ENCODE measurements at places on chromosomes 4 and X. TPM values are rescaled to one million over a fixed set of nuclear protein-coding genes. Genes with fewer than 3 reads are reported as not detected.

GRCh38 chr4:95821867-95822266 is 18.0 kb upstream of the PDHA2 start:
- DNase-seq, result no peak

DNA sequence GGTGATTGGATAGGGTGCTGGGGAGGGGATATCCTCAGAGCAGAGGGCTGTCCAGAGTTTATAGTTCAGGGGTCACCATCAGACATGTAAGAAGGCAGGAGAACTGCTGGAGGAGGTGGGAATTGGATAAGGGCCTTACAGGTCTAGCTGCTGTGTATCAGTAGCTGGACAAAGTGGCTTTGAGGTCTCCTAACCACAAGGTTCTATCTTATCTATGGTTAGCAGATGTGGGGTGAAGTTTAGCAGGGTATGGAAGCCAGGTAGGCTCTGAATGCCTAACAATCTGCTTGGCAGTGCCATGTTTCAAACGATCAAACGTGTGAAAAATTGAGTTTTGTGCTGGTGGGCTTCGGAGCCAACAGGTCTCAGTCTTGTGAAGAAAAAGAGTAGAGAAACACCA is 32.1 kb upstream of the MAGEA8 start:
- no peak for DNase-seq

DNA sequence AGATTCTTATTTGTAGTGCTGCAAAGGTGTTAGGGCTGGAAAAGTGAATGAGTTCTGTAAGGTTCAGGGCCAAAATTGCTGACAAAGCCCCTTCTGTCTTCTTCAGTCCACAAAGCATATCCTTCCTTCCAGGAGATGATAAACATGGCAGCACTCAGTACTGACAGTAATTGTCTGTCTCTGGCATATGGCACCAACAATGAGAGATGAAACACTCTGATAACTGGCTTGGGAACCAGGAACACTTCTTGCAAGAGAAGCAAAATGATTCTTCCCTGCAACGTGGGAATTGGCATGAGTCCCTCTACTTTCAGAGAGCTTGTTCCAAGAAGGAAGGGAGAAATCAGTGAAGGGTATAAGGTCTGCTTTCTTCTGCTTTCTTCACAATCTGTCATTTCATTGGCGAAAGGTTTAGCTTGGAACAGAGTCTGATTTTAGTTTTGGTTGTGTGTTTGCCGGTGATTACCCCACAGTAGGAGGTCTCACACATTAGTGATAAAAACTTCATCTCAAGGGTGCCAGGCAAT is 963.3 kb downstream of the NLGN4X start:
- no peak for DNase-seq

- peak; percentile 43 for DNase-seq
Measured at GRCh38 chr4:137819964-137820383, 287.7 kb upstream of the PCDH18 start.

DNA sequence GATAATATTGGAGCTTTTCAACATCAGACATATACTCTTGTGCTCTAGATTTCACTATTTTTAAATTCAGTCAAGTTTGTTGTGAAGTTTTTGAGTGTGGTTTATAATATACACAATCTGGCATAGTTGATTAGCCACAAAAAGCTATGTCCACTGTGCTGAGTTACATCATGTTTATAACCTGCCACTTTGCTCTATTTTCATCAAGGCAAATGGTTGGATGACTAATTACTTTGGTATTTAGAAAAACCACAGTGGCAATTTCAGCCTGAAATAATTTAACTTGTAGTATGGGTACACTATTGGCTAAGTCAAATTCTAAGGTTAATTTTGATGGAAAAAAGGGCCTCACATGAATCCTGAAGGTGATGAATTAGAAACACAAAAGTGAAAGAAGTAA is 262.6 kb downstream of the C4orf33 start:
- DNase-seq, result no peak

The PF4V1 gene
- total RNA-seq, result not detected

Measured in H1 (cell line).